ENCODE measurements at places on chromosomes 7 and 10.

DNA sequence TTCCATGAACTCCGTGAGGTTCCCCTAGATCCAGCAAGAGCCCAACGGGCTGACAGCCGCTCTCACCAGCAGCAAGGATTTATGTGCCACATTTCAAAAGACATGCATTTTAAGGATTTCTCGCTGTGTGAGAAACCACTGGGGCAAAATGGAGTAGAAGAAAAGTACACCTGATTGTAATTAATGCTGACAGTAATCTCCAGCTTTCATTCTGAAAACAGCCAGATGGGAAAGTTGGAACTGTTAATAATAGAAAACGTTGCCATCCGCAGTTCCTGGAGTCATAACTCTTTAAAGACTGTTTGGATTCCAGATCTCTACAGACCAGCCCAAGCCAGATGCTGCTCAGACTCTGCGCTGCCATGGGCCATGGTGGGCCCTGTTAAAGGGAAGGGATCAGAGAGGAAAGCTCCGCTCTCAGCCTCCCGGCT, 216.9 kb upstream of the GLI3 start:
- DNase-seq, result no peak

DNA sequence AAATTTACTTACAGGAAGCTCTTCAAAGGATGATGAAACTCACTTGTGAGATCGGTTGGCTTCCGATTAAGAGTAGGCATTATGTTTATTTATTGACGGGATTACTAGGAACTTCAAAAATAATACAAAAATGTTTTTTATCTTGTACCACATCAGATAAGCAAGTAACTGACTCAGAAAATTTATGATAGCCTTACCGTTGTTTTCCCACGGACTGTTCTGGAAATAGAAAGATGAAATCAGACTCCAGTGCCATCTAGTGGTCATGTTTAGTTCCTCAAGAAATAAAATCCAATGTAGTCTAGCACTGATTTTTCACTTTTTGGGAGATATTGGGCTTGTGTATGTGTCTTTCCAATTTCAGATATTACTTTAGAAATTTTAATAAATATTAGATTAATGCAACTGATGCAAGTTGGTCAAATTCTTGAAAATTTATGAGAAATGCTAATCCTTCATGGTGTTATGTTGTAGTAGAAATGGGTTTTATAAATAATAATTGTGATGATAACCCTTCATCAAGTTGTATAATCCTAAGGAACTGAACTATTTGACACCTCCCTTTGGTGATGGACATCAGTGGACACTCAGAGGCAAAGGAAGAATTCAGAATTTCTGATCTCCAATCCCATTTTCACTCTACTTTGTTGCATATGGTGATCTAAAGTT, 168.8 kb downstream of the TMEM26 start:
- peak; percentile 73 for DNase-seq

DNA sequence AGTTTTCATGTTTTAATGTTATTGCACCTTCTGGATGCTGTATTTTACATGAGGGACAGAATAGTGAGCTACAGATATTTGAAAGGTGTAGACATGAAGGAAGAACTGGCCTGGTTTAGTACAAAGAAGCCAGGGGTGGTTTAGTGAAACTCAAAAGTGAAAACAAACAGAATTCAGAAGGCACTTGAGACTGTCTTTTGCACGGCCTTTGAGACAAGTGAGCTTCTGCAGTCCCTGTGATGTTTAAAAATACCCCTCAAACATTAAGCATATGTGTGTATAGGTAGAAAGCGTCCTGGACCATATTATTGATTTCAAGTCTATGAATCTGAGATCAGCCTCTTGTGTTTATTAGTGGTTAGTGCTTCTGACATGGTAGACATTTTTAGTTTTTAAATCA, 118.9 kb downstream of the CDK14 start:
- no peak for DNase-seq

DNA sequence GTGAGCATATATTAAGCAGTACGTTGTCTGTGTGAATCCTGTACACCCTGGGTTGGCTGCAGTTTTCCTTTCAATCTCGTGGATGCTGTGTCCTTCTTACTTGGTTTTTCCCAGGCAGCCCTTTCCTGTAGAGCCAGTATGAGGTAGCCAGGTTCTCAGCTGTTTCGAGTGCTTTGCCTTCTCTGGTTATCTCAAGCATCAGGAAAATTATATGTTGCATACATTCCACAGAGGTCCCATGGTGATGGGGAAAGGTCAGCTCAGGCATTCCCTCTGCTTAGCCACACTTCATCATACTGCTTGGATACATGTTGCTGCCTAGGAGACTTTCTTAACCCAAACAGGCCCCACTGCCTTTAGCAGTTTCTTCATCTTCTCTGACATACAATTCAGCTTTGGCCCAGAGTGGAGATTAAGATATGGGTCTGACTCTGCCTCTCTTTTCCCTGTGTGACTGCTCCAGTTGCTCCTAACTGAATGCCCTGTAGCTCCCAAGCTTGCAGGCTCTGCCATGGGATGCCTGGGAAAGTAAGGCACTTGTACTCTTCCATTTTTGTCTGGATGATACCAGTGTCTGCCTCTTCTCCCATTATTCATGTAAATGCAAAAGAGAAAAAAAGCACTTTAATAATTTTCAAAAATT, 11.3 kb downstream of the GNAI1 start:
- DNase-seq, result no peak

GRCh38 chr10:113503930-113504329, 48.9 kb upstream of the HABP2 start:
- DNase-seq, result no peak

- DNase-seq, result no peak
These were observed 142.4 kb upstream of the BMPER start for GRCh38 chr7:33762911-33763306.

DNA sequence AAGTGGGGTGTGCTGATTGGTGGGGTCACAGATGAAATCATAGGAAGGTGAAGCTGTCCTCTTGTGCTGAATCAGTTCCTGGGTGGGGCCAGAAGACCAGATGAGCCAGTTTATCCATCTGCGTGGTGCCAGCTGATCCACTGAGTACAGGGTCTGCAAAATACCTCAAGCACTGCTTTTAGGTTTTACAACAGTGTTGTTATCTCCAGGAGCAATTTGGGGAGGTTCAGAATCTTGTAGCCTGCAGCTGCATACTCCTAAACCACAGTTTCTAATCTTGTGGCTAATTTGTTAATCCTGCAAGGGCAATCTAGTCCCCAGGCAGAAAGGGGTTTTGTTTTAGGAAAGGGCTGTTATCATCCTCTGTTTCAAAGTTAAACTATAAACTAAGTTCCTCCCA, 17.0 kb upstream of the IFRD1 start:
- no peak for DNase-seq

- DNase-seq, result no peak
These were observed 138.4 kb downstream of the FGFR2 start for GRCh38 chr10:121459622-121460453.

GRCh38 chr7:65285906-65286864, 87.5 kb upstream of the ZNF92 start:
- DNase-seq, result no peak

- no peak for DNase-seq
These were observed 62.2 kb downstream of the NT5C2 start for GRCh38 chr10:103130910-103131309.

- DNase-seq, result no peak
These were observed 47.8 kb upstream of the CSTF2T start for GRCh38 chr10:51747216-51747615.

GRCh38 chr7:15015545-15016314, 113.2 kb upstream of the DGKB start:
- DNase-seq, result peak; percentile 39

- DNase-seq, result no peak
These were observed 103.8 kb downstream of the MLLT10 start for GRCh38 chr10:21637795-21638194.

DNA sequence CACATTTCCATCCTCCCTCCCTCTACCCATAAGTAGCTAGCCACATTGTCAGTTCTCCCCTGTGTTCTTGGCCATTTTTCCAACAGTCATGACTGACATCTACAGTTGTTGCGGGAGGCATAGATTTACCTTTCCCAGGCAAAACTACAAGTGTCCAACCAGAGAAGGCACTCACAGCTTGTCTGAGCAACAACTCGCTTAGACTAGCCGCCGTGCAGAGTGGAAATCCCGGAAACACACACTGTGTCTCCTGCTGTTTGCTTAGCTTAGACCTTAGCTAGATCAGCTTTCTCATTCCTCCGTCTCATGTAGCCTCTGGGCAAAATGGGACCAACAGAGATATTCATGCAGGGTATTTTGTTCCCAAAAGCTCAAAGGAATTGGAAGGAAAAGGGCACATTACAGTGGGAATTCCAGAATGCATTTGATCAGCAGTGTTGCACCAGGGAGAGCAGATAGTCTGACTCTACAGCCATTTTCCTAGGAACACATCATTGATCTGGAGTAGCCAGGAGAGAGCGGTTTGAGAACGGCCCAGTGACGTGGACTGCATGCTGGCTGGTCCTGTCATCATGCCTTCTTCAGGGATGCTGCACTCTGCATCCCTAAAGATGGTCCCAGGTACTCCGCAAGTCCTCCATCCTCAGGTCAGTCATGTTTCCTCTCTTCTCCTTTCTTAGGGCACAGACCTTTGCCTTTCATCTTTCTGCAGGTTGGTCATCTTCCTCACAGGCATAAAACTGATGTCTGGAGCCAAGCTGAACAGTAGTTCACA, 89.4 kb downstream of the C10orf90 start:
- DNase-seq, result no peak

- no peak for DNase-seq
These were observed 222.5 kb upstream of the TCERG1L start for GRCh38 chr10:131533846-131534526.

- DNase-seq, result no peak
These were observed 655.7 kb downstream of the INHBA start for GRCh38 chr7:41047211-41047610.

DNA sequence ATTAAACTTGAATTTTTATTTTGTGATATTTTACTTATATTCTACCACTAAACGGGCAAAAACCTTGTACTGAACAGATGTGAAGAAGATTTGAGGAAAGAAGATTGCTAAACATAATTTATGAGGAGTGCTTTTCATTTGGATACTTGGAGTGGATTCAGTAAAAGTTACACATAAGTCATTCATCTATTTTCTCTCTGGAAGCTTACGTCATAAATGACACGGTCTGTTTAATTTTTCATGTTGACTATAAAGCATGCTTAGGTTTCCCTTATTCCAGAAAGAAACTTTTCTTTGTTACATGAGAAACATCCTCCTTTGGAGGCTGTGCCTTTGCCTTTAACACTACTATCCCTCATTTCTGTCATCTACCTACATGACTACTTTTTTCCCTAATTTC, 53.9 kb downstream of the TFEC start:
- DNase-seq, result no peak

GRCh38 chr7:26789481-26790184, 74.8 kb downstream of the SKAP2 start:
- DNase-seq, result no peak

DNA sequence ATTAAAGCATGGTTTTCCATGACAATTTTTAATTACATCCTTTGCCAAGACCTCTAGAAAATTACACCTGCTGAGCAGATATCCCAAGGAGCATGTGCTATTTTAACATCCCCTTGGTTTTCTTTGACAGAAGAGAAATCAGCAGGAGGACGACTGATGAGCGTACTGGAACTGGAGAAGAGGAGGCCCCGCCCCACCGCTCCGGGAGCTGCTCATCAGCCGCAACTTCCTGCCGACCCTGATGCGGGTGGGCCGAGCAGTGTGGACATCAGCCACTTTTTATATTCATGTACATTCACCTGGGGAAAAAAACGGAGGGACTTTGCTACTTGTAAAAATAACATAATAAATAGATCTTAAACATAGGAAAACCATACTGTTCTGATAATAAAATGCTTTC, 54.2 kb downstream of the CDC123 start:
- no peak for DNase-seq

DNA sequence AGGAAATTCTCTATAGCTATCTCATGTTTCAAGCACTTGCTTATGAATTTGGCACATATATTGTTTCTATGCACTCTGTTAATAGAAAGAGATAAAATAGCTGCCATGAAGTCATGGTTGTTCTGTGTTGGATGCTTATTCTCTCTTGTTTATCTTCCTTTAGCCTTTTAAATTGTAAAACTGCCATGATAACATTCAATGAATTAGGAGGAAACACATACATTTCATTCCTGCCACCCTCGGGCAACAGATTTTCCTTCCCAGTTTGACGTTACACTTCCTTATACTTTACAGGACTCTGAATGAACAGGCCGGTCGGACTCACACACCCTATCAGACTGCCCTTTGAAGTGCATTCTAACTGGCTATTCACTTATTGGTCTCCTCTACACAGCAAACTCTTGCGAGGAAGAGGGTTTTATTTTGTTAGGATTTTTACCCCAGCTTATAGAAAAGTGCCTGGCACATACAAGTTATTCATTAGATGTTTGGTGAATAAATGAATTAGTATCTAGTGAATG, 65.7 kb upstream of the FERD3L start:
- no peak for DNase-seq

GRCh38 chr10:75528392-75528791, 97.0 kb downstream of the LRMDA start:
- DNase-seq, result peak; percentile 42

DNA sequence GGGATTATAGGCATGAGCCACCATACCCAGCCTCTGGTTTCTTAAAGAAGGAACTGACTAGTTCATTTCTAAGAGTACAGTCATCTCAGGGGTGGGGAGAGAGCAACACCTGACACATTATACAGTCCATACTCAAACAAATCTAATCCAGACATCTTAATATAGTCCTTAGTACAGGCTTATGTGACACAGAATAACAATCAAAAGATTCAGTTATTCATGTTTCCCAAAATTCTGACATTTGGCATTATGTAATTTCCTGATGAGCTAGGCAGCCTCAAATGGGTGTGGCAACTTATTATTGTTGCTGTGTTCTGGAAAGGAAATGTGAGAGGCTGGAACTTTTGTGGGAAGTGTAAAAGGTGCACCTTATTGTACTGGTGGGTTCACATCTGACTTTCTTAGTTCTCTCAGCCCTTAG, 116.3 kb downstream of the WDFY4 start:
- no peak for DNase-seq

GRCh38 chr7:39375047-39375873, 190.9 kb upstream of the YAE1 start:
- no peak for DNase-seq

DNA sequence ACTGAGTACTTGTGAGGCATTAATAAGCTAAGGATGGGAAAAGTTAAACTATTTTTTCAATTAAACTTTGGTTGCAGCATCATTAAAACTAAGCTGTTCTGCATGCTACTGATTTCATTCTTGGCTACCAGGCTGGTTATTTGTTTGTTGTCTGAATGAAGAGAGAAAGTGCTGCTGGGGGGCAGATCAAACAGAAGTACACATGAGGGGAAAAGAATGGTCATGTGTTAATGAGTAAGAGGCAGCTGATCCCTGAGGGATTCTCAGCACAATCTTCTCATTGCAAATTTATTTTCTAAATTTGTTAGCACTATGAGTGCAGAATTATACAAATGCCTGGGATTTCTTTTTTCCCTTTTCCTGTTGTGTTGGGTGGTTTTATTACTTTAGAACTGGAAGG, 213.2 kb upstream of the HPS1 start:
- DNase-seq, result no peak
